Left ventricle myocardium inferior (tissue), 1 donor: ENCODE measurements at places on chromosomes 3 and 15.

DNA sequence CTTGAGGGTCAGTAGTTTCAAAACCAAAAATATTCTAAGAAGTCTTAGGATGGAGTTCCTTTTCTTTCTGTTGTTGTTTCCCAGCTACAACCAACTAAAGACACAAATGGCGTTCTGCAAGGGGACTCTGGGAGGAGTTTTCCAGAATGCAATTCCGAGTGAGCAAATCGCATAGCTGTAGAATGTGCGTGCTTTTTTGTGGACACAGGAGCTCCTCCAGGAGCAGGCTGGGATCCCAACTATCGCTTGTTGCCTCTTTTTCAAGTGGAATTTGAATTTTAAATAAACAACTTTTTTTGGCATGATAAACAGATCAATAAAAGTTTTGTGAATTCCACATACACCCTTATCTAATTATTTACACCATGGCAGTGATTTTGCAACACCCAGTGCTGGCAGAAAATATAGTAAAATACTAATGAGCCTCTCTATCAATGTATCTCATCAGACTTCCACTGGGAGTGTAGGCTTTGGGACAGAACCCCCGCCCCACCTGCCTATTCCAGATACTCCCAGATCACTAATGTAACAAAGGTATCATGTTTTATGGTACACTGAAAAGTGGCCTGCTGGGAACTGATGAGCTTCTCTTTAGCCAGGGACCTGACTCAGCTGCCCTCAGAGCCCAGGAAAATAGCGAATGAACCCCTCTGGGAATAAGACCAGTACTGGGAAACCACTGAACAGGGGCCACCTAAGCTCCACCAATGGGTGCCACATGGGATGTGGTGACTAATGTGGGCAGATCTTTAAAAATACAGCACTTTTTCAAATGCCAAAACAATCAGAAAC, 66.4 kb downstream of the LMCD1 start:
- no peak for DNase-seq

GRCh38 chr3:193297421-193297820, 56.4 kb downstream of the PLAAT1 start:
- DNase-seq = no peak

DNA sequence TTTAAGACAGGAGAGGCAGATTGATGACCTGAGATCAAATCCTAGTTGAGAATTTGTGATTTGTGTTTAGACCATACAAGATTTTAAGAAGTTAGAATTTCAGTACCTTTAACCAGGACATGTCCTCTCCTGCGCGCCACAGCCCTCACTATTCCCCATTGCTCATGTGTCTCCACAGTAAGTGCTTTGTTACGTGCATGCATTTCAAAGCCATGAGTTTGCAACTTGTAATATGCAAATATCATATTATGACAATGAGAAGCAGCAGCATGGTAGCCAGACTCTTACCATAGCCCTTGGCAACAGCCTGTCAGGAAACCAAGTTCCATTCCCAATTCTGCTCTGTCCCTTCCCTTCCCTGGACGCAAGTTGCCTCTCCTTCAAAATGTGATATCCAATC, 73.3 kb upstream of the ATP13A5 start:
- DNase-seq = no peak

GRCh38 chr3:144369129-144369879, 397.7 kb downstream of the DIPK2A start:
- DNase-seq = no peak

GRCh38 chr3:126287536-126288241, 69.5 kb downstream of the KLF15 start:
- peak; percentile 72 for DNase-seq

GRCh38 chr3:21889166-21889565, 138.2 kb upstream of the ZNF385D start:
- DNase-seq = no peak

DNA sequence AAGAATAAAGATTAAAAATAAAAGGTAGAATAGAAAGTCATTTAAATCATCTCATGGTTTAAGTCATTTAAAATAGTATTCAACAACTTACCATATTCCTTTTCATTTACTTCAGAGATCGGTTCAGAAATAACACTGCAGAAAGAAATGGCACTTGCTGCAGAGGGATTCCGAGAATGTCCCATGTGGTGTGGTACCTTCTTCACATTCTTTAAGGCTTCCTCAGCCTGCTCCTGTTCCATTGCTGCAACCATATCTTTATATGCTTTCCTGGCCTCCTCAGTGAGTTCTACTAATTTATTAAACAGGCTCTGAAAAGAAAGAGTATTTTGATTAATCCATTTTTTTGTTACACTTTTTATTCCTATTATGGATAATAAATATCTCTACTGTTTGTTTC, 32.6 kb upstream of the SHC4 start:
- no peak for DNase-seq
